ENCODE measurements at places on chromosomes 2 and 18. TPM values are rescaled to one million over a fixed set of nuclear protein-coding genes. Genes with fewer than 3 reads are reported as not detected.

PROKR1 gene
- total RNA-seq: not detected

ERFE gene
- not detected for total RNA-seq

LRP2 gene
- total RNA-seq: 56.5 TPM

IL18R1 gene
- 35.8 TPM for total RNA-seq

SLC23A3 gene
- 6.3 TPM for total RNA-seq

CPO gene
- not detected for total RNA-seq

SNORC gene
- 0.61 TPM for total RNA-seq

SRD5A2 gene
- total RNA-seq: 0.61 TPM

RHOB gene
- 242 TPM for total RNA-seq

NFATC1 gene
- 39.5 TPM for total RNA-seq

ABHD3 gene
- total RNA-seq: 17.2 TPM

CYS1 gene
- 8.2 TPM for total RNA-seq

STK36 gene
- 23.8 TPM for total RNA-seq

SATB2 gene
- 9.4 TPM for total RNA-seq

PDE11A gene
- 0.33 TPM for total RNA-seq

MAP3K2 gene
- 68.1 TPM for total RNA-seq

HOXD10 gene
- not detected for total RNA-seq

DSC3 gene
- under 0.01 TPM for total RNA-seq

REG3A gene
- total RNA-seq: 0.44 TPM

FAM98A gene
- total RNA-seq: 17.6 TPM

HOXD13 gene
- total RNA-seq: not detected

OTX1 gene
- total RNA-seq: 0.24 TPM

PIEZO2 gene
- 7.2 TPM for total RNA-seq
